ENCODE measurements at places on chromosomes 4 and X.

DNA sequence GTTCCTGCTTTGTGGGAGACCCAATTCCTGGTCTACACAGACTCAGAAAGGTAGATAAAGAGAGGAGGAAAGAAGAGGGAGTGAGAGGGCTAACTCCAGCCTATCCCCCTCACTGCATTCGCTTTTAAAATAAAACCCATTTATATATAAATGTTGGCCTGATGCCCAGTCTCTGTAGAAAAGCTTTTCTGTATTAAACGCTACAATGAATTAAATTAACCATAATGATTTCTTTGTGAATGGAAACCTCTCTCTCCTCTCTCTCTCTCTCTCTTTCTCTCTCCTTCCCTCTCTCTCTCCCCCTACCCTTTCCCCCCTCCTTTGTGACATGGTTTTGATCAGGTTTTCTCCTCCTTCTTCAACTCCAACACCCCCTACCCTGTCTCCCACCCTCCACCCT, 34.8 kb downstream of the PJA1 start:
- no peak for DNase-seq

- no peak for DNase-seq
Observed at GRCh38 chrX:40006106-40007017, 91.4 kb downstream of the BCOR start.

- no peak for DNase-seq
Observed at GRCh38 chr4:42906341-42906740, 13.8 kb downstream of the GRXCR1 start.

DNA sequence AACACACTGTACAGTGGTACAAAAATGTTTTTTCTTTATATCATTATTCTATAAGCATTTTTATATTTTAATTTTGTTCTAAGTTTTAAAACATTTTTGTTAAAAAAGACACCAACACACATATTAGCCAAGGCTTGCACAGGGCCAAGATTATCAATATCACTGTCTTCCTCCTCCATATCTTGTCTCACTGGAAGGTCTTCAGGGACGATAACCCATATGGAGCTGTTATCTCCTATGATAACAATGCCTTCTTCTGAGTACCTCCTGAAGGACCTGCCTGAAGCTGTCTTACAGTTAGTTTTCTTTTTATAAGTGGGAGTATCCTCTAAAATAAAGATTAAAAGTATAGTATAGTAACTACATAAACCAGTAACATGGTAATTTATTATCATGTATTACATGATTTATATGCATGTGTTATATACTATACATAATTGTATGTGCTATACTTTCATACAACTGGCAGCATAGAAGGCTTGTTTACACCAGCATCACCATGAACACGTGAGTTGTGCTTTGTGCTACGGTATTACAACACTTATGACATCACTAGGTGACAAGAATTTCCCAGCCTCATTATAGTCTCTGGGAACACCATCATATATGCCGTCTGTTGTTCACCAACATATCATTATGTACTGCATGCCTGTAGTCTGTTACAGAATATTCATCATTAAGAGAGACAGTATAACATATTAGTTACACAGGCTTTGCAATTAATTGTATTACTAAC, 90.7 kb downstream of the WDFY3 start:
- no peak for DNase-seq

GRCh38 chr4:184370711-184371389, 103.5 kb downstream of the IRF2 start:
- no peak for DNase-seq

- no peak for DNase-seq
Observed at GRCh38 chr4:173380987-173381386, 10.2 kb downstream of the SAP30 start.

DNA sequence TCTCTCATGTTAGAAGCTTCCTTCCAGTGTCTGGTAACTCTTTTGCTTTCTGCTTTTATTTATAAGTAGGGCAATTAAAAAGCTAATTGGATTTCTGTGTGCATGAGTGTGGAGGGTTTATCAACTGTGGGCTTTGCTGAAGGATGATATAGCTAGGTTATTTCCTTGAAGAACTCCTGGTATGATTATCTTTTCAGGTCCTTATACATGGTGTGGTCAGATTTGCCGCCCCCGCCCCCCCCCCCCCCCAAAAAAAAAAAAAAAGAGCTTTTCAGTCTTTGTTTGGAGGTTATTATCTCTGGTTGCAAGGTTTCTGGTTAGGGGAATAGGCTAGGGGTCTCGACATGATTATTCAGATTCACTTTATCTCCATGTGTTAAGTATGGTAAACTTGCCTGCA, 35.9 kb downstream of the MOB1B start:
- DNase-seq: no peak

DNA sequence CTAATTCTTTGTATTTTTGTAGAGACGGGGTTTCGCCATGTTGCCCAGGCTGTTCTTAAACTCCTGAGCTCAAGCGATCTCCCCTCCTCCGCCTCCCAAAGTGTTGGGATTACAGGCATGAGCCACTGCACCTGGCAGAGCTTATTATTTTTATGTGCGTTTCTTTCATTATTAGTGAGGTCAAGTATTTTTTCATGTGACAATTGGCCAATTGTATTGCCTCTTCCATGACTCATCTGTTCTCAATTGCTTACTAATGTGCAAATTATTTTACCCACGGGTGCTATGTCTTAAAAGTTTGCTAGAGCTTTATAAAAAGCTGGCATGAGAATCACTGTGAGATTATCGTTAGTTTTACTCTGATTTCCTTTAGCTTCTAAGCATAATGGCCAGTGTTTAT, 13.0 kb upstream of the ARX start:
- DNase-seq: no peak
